ENCODE measurements at places on chromosomes 1 and 21. TPM values are rescaled to one million over a fixed set of nuclear protein-coding genes. Genes with fewer than 3 reads are reported as not detected.

CDC42BPA gene
- total RNA-seq = 40.1 TPM

NT5C1A gene
- not detected for total RNA-seq

SORT1 gene
- 7.3 TPM for total RNA-seq

DEDD gene
- 19.2 TPM for total RNA-seq

GPR37L1 gene
- total RNA-seq = not detected

COL6A2 gene
- total RNA-seq = 673 TPM

SPATA1 gene
- 0.96 TPM for total RNA-seq

BRDT gene
- not detected for total RNA-seq

CFAP141 gene
- total RNA-seq = not detected

FAAH gene
- total RNA-seq = 2.0 TPM

UBL4B gene
- not detected for total RNA-seq

ESPN gene
- under 0.01 TPM for total RNA-seq

GFI1 gene
- under 0.01 TPM for total RNA-seq

CFHR2 gene
- total RNA-seq = not detected

HSD3B2 gene
- not detected for total RNA-seq

ERICH3 gene
- total RNA-seq = not detected

PPP2R5A gene
- 21.5 TPM for total RNA-seq
